ENCODE measurements at places on chromosomes 13 and 19. TPM values are rescaled to one million over a fixed set of nuclear protein-coding genes. Genes with fewer than 3 reads are reported as not detected.

The KLHL1 gene
- total RNA-seq: not detected

The ELSPBP1 gene
- total RNA-seq: not detected

The ELANE gene
- total RNA-seq: not detected

The PSG1 gene
- total RNA-seq: 11.2 TPM

The MTUS2 gene
- total RNA-seq: 0.32 TPM

The POLR1G gene
- total RNA-seq: 13.4 TPM

DNA sequence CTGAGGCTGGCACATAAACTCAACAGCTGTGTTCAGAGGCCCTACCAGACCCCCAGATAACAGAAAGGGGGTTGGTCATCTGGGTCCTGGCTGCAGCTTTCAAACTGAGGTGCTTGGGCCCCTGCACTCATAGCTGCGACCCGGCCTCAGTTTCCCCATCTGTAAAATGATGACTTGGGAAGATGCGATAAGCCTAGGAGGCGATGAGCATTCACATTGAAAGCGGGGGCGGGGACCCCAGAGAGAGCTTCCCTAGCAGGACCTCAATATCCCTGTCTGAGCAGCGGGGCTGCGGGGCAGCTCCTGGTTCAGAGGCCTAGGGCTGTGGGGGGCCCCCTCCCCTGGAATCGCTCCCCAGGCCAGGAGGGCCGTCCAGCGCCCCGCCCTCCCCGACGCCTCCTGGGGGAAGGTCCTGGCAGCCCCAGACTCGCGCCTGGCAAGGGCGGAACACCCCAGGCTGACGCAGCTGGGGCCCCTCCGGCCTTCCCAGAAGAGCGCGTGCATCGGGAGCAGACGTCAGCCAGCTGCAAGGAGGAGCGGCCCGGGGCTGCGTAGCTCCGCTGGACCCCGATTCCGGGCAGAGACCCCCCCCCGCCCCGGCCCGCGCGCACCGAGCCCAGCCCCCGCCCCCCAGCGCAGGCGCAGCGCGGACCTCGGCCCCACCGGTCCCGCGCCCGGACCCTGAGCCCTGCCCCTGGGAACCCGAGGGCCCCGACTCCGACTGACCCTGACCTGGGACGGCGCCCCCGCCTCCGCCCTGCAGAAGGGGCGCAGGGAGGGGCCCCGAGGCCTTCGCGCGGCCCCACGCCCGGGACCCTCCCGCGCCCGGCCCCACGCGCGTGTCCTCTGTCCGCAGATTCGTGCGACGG lies 3.5 kb downstream of the FSTL3 start:
- DNase-seq: peak; percentile 91

DNA sequence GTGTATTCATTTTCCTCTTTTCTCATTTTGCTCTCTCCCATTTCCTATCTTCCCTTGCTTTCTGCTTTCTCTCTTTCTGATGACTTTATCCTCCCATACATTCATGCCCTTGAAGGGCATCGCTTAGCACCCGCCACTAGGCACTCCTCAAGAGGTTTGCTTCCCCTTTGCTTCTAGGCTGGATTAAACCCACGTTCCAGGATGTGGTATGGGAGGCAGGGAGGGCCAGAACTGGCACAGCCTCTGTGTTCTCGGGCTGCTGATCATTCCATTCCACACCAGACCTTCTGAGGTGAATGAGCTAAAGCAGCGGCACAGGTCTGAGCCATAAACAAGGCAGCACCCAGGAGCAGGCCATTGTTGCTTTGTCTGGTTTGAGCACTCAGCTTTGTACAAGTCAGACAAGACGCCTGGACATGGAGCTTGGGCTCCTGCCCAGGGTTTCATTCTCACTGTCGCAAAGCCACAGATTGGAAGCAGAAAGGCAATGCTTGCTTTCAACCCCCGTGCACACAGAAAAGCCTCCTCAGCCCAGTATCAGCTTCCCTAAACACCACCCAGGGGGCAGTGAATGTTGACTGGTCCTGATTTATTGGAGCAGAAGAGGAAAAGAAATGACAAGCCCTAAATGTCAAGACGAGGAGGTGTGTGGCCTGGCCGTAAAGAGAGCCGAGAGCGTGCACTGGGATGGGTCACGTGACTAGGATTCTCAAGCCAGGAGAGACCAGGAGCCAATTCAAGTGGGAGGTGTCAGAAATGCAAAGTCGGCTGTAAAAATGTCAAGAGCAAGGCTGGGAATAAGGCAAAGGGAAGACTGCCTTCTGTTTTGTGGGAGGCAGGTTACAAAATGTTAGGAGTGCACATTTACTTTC lies 218.0 kb upstream of the SERP2 start:
- DNase-seq: peak; percentile 84

GRCh38 chr19:7670150-7670783 lies 1.4 kb downstream of the RETN start:
- no peak for DNase-seq

DNA sequence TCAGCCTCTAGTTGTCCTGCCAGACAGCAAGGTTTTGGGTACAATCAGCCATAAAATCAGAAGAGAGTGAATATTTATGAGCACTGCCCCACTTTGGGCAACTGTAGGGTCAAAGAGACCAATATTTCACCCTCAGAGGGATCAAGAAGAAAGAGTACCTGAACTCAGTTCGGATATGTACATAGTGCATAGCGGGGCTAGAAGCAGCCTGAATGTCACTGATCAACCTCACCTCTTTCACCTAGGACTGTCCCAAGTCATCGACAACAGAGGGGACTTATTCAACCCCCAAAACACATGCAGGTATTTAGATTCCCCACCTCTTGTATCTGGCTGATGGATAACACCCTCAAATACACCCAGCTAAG lies 446.9 kb downstream of the COG6 start:
- DNase-seq: no peak

DNA sequence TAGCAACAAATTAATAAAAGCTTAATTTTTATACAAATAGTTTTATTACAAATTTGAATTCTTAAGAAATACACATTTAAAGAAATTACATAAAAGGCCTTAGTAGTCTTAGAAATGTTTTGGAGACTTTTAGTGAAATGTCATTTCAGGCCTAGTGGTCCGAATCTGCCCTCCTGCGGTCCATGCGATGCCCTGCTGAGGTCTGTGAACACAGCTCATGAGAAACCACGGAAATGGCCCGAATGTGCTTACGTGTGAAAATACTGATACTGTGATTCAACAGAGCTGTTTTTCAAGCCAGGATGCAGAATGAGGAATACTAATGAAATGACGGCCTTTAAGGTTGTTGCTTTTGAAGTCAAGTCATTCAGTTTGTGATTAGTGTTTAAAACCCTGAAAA lies 157.9 kb downstream of the COL4A1 start:
- no peak for DNase-seq

- no peak for DNase-seq
Measured at GRCh38 chr19:17454576-17455071, 6.1 kb downstream of the NXNL1 start.

DNA sequence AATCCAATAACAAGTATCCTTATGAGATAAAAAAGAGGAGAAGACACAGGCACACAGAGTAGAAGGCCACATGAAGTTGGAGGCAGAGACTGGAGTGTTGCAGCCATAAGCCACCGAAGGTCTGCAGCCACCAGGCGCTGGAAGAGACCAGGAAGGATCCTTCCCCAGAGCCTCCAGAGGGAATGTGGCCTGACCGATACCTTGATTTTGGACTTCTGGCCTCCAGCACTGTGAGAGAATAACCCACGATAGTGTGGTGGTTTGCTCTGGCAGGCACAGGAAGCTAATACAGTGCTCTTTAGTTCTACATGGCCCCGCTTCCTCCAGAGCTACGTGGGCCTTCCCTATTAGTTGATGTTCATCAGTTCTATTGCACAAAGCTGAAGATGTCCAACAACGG lies 15.3 kb upstream of the SULT2A1 start:
- no peak for DNase-seq

GRCh38 chr13:112249644-112250610 lies 126.2 kb upstream of the SPACA7 start:
- no peak for DNase-seq

GRCh38 chr19:18629166-18630088 lies 7.4 kb upstream of the KLHL26 start:
- peak; percentile 41 for DNase-seq

- no peak for DNase-seq
Measured at GRCh38 chr13:84670245-84670644, 788.0 kb upstream of the SLITRK1 start.

GRCh38 chr19:40090241-40091204 lies at the start of gene ZNF780A:
ZNF780A (minus strand) TSS chr19:40090943; CDS start chr19:40084753, 6,190 bp downstream.
- peak; percentile 66 for DNase-seq

GRCh38 chr13:35342440-35342839 lies 134.0 kb downstream of the MAB21L1 start:
- no peak for DNase-seq

- peak; percentile 65 for DNase-seq
Measured at GRCh38 chr13:113904411-113904810, 40.5 kb upstream of the GAS6 start.

GRCh38 chr19:38015216-38015615 lies 108.2 kb downstream of the SIPA1L3 start:
- DNase-seq: no peak

GRCh38 chr19:48392860-48393558 lies 459 bp upstream of the GRIN2D start:
- no peak for DNase-seq

Measured in fibroblast of villous mesenchyme (primary cell).